ENCODE measurements at places on chromosomes 3 and 15.

DNA sequence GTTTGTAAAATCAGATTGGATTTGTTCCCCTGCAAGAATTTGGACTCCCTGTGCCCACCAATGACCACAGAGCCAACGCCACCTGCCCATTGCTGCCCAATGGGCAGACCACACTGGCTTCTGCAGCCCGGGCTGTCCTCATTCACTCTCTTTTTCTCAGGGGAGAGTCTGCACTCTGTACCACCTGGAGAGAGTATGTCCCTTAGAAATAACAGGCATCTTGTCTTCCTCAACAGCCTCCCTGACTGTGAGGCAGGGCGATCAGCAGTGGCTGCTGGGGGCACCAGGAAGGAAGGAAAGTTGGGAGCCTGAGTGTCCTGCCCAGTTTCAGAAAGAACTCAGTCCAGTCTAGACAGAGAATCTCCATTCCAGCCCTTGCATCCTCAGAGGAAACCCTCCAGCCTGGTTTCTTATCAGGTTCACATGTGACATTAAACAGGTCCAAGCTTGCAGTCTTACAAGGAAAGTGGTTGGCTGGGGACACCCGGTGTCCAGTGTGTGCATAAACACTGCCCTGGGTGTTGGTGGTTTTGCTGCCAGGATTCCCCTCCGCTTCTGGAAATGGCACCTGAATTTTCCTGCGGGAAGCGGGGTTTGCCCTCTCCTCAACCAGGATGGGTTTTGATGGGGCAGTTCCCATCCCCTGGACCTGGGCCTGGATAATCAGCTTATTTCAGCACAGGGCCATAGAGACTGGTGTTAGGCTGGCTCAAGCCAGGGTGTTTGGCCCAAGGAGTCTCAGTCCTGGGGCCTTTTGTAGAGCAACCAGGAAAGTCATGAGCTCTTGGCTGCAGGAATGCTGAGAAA lies 37.2 kb downstream of the SSUH2 start:
- no peak for DNase-seq

DNA sequence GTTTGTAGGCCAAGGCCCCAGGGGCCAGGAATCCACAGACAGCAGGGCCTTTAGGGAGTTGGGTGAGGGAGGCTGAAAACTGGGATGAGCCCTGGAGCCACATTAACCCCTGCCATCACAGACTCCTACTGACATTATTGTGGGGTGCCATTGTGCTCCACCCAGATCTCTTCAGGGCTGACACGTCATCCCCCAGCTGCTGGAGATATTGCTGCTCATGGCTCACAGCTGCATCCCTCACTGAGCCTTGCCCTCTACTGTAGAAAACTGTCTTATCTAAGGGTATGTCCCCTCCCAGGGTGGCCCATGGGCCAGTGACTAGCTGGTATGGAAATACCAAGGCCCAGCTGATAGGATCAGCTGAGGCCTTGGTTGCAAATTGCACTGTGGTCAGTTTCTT lies 87.3 kb upstream of the PRR23C start:
- DNase-seq = no peak

GRCh38 chr15:37695719-37696118 lies 238.7 kb upstream of the TMCO5A start:
- DNase-seq = no peak

DNA sequence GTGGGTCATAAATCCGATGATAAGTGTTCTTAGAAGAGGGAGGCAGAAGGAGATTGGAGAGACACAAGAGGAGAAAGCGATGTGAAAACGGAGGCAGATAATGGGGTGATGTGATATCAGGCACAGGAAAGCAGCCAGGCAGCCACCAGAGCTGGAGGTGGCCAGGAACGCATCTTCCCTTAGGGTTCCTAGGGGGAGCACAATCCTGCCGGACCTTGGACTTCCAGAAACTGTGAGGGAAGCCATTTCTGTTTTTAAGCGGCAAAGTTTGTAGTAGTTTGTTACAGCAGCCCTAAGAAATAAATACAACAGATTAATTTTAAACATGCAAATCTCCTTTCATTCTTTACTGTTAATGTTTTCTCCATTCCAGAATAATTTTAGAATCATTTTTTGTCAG lies 259.9 kb upstream of the TMC3 start:
- DNase-seq = no peak

- DNase-seq = no peak
Observed at GRCh38 chr3:61141227-61141626, 110.0 kb downstream of the FHIT start.

DNA sequence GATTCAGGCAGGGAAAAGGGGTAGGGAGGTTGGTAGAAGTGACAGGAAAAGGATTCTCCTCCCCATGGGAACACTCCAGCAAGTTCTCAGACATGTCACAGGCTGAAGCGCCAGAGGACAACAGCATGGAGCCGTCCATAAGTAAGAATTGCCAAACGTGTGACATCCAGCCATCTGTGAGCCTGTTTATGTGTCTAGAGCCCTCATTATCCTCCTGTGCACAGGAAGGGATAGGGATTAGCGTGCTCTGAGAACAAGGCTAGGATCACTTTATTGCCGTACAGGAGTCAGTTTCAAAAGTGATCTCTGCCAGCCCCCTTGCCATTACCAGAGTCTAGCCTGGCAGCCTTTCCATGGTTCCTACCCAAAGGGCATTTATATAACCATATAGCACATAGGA lies 549.5 kb downstream of the NTRK3 start:
- no peak for DNase-seq

GRCh38 chr3:12175844-12176453 lies 17.2 kb upstream of the TIMP4 start:
- peak; percentile 20 for DNase-seq

GRCh38 chr3:75140904-75141615 lies 523.1 kb upstream of the FRG2C start:
- no peak for DNase-seq

GRCh38 chr3:195001961-195002861 lies 268.7 kb downstream of the XXYLT1 start:
- peak; percentile 13 for DNase-seq

DNA sequence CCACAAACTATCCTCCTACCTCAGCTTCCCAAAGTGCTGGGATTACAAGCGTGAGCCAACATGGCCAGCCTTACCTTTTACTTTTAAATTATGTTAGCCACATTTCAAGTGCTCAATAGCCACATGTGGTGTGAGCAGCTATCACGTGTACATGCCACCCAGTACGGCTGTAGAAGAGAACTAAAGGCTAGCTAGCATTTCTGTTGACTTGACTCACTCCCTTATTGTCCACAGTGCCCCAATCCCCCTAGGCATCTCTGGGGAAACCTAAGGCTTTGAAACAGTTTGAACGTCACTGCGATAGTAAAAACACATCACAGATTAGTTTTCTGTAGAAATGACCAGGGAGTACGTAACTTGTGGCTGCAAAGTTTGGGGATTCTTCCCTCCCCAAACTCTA lies 12.0 kb downstream of the C15orf40 start:
- DNase-seq = no peak

GRCh38 chr15:31569836-31570235 lies 243.2 kb downstream of the KLF13 start:
- no peak for DNase-seq

- no peak for DNase-seq
Observed at GRCh38 chr3:169541528-169541927, 122.0 kb downstream of the MECOM start.

GRCh38 chr3:84998545-84998944 lies 39.8 kb downstream of the CADM2 start:
- no peak for DNase-seq

GRCh38 chr15:27081676-27082418 lies 110.9 kb downstream of the GABRG3 start:
- no peak for DNase-seq

GRCh38 chr3:31724651-31725050 lies 191.9 kb downstream of the STT3B start:
- no peak for DNase-seq

DNA sequence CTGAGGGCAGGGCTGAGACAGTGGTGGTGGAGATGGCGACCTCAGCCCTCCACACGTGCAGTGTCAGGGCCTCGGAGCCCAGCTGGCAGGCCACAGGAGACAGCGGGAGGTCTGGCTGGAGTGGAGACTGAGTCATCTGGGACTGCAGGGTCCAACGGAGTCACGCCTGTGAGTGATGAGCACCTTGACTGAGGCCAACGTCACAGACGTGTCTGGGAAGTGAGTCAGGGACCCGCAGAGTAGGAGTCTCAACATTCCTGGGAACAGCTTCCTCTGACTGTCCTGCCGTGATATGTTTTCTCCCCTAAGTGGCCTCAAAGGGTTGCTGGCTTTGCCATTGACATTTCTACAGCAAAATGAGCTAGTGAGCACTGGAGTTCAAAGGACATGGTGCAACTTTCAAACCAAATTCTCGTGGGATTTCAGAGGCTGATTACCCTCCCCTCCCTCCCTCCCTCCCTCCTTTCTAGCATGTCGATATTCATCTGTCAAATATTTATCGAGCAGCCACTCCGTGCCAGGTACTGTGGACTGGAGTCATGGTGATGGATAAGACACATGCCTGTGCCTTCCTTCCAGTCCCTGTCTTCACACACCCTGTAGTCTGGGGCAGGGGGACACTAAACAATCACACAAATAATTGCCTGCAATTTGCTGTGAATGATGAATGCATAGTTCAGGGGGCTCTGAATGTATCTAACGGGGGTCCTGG lies 53.3 kb upstream of the AMOTL2 start:
- DNase-seq = no peak

GRCh38 chr3:15861163-15861562 lies 63.4 kb upstream of the ANKRD28 start:
- no peak for DNase-seq

DNA sequence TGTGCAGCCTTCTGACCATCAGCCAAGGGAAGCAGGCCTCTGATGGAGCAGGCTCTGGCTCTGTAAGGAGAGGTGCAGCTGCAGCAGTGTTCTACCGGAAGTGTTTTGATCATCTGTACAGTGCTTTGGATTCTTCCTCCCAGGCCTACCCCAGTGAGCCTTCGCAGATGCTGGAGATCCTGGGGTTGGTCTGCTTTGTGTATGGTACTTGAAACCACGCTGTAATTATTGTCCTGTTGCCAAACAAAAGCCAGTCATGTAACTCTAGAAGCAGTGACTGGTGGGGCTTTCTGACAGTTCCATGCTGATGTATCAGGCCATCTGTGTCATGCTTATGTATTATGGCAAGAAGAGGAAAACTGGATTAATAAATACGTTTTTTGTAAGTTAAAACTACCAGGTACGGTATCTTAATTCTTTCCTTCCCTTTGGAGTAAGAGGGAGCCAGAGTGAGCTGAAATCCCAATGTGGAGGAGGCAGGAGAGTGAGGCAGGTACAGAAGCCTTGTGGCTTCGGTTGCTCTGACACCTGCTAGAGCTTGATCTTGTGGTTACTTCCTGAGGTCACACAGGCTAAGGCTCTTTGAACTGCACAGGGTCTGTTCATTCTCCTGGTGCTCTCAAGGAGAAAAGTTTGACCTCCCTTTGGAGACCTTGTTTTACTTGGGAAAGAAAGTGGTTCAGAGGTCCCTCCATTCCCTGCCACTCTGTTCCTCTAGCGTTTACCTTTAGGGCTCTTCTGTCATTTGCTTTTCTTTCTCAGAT lies 3.7 kb downstream of the TMEM42 start:
- peak; percentile 2 for DNase-seq

- DNase-seq = peak; percentile 4
Observed at GRCh38 chr3:120475722-120476377, 25.1 kb upstream of the FSTL1 start.

DNA sequence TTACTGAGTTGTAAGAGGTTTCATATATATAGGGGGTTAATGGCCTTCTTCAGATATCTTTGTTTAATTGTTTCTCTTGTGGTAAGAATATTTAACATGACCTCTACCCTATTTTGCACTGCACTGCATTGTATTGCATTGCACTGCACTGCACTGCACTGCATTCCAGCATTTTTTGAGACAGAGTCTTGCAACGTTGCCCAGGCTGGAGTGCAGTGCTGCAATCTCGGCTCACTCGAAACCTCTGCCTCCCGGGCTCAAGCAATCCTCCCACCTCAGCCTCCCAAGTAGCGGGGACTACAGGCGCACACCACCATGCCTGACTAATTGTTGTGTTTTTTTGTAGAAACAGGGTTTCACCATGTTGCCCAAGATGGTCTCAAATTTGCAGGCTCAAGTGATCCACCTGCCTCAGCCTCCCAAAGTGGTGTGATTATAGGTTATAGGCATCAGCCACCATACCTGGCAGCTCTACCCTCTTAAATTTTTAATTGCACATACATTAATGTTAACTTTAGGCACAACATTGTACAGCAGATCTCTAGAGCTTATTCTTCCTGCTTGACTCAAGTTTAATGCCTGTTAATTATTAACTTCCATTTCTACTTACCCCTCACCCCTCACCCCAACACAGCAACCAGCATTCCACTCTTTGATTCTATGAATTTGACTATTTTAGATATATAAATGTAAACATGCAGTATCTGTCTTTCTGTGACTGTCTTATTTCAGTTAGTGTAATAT lies 38.4 kb downstream of the NEDD4 start:
- no peak for DNase-seq

DNA sequence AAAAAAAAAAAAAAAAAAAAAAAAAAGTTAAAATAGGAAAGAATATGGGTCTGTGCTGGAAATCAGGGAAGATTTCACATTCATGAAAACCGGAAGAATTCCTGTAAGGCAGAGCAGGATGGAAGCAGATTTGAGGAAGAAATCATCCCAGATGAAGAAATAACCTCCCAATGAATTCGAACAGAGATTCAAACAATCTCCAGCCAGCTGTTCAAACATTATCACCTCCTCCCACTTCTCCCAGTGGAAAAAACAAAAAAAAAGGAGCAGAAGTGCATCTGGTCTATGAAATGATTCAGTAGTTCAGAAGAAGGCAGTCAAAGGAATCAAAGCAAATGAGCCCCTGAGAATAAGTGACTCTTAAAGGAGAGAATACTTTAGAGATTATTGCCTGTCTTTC lies 33.1 kb downstream of the CP start:
- DNase-seq = no peak

DNA sequence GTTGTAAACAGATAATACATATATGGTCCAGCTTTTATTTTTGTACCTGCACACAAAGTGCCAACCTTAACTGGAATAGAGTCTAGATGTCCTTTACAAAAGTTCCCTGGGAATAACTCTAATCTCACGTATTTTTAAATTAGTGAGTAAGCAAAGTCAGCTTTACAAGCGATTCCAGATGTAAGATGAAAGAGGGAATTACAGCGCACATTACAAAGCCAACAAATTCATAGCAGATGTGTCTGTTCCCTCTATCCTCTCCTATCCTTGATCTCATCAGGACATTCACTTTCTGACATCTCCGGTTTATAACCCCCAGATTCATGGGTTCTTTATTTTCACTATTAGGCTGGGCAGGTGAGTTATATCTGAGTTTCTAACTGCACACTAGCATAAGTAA lies 406.8 kb upstream of the ZNF385D start:
- DNase-seq = no peak

Measured in NCI-H2227 treated with DMSO at 0.1 percent for 48 hours (cell line).